ENCODE measurements at places on chromosomes 5 and 9.
A peak's percentile ranks its signal among the peaks of the same experiment; 100 is the strongest.

DNA sequence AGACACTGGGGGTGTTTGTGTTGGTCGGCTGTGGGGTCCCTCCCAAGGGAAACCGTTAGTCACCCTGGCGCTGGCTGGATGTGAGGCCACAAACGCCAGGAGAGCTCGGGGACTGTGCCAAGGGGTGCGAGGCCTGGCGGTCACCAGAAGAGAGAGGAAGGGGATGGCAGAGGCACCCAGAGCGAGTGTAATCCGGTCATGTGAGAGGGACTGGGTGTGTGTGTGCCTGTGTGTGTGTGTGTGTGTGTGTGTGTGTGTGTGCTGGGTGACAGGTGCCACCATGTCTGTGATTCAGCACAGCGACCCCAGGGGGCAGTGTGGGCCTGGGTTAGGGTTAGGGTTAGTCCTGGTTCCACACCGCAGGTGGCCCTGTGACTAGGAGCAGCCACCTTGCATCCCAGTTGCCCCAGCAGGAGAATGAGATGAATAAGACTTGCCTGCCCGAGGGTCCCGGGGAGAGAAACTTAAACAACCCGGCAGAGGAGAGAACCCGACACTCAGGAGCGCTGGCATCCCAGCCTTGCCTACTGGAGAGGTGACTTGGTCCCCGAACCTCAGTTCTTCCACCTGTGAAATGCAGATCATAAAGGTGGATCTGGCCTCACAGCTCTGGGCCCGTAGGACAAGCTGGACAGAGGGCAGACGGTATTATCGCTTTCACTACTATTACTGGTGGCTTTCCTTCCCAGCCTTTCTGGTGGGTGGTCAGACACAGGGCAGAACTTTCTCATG lies 1.4 kb upstream of the ADAMTSL2 start:
- no peak overlapping the region for H3K27ac ChIP-seq
- no peaks in the 10 kb centered on the region for H3K4me1 ChIP-seq
- H3K27me3 ChIP-seq: peaks cover 30% of the 10 kb centered on the region
- DNase-seq: peak; percentile 64
- H3K4me3 ChIP-seq: no peak overlapping the region

DNA sequence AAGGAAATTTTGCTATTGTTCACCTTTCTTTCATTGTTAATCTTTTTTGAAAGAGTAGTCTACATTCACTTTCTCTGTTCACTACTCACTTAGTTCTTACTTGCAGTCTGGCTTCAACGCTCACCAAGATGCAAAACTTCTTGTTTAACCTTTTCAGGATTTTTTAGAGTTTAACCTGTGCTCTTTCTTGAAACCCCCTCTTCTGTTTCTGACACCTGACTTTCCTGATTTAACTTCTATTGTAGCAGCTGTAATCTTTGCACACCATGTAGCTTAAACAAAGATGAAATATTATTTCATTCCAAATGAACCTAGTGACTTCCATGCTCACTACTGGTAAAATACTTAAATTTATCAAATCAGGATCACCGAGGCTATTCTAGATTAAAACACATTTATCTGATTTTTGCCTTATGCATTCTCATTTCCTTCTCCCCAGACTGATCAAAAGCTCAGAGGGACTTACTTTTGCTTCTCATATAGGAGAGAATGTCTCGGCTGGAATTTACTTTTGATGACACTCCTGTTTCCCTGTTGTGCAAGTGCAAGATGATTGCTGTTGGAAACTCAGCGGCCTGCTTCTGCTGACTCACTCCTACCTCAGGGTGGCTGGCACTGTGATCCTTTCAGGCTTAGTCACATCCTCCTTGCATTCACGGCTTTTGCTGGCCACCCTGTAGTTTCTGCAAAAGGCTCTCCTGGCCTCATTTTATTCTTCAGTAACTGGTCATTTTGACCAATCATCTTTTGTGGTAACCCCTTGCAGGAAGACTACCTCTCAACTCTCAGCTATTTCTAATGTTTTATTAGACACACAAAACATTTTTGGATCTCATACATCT lies 109.3 kb upstream of the IFNE start:
- peaks cover 12% of the 10 kb centered on the region for H3K4me1 ChIP-seq
- no peak overlapping the region for H3K4me3 ChIP-seq
- no peaks in the 10 kb centered on the region for H3K36me3 ChIP-seq
- DNase-seq: no peak
- H3K27ac ChIP-seq: peak overlapping the region; percentile 41
- H3K27me3 ChIP-seq: no peaks in the 10 kb centered on the region

DNA sequence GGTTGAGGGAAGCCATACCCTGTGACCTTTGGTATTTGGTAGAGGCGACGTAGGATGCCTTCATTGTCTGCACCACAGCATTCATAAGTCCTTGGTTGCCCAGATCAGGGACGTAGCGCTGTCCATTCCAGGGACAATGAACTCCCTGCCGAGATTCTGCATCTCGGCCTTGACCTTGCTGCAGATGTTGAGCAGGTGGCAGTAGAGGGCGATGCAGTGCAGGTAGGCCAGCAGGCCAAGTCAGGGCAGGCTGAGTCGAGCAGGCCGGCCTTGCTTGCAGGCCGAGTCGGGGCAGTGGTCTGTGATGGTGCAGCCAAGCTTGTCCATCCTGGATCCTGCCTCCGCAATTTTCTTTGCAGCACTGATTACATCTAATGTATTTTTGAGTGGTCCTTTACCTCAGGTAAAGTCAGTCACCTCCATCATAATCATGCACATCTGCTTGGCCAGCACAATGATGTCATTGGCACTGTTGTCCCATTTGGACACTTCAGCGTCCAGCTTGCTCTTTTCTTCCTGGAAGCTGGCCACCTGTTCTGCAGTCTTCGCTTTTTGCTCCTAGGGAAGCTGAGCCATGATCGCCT lies 93.4 kb upstream of the CCDC112 start:
- H3K27ac ChIP-seq: no peak overlapping the region
- H3K4me1 ChIP-seq: peaks cover 2% of the 10 kb centered on the region
- H3K27me3 ChIP-seq: peaks cover 12% of the 10 kb centered on the region
- no peak overlapping the region for H3K4me3 ChIP-seq
- H3K36me3 ChIP-seq: no peaks in the 10 kb centered on the region
- no peak for DNase-seq

GRCh38 chr5:4058899-4059298 lies 463.3 kb downstream of the IRX1 start:
- no peaks in the 10 kb centered on the region for H3K36me3 ChIP-seq
- H3K27ac ChIP-seq: no peak overlapping the region
- H3K4me3 ChIP-seq: no peak overlapping the region

- peaks cover 2% of the 10 kb centered on the region for H3K4me1 ChIP-seq
- no peaks in the 10 kb centered on the region for H3K36me3 ChIP-seq
- no peak overlapping the region for H3K4me3 ChIP-seq
- H3K27ac ChIP-seq: no peak overlapping the region
- DNase-seq: no peak
Measured at GRCh38 chr5:138459311-138459933, 5.9 kb upstream of the EGR1 start.

GRCh38 chr5:19047277-19047676 lies 940.7 kb downstream of the CDH18 start:
- no peaks in the 10 kb centered on the region for H3K4me1 ChIP-seq
- DNase-seq: no peak
- H3K27me3 ChIP-seq: no peaks in the 10 kb centered on the region
- H3K4me3 ChIP-seq: no peak overlapping the region
- H3K36me3 ChIP-seq: no peaks in the 10 kb centered on the region

GRCh38 chr9:114184071-114184470 lies 28.7 kb downstream of the COL27A1 start:
- no peaks in the 10 kb centered on the region for H3K27me3 ChIP-seq
- H3K36me3 ChIP-seq: peaks cover 55% of the 10 kb centered on the region
- H3K4me1 ChIP-seq: peaks cover 4% of the 10 kb centered on the region
- H3K4me3 ChIP-seq: no peak overlapping the region
- no peak for DNase-seq
- H3K27ac ChIP-seq: no peak overlapping the region

DNA sequence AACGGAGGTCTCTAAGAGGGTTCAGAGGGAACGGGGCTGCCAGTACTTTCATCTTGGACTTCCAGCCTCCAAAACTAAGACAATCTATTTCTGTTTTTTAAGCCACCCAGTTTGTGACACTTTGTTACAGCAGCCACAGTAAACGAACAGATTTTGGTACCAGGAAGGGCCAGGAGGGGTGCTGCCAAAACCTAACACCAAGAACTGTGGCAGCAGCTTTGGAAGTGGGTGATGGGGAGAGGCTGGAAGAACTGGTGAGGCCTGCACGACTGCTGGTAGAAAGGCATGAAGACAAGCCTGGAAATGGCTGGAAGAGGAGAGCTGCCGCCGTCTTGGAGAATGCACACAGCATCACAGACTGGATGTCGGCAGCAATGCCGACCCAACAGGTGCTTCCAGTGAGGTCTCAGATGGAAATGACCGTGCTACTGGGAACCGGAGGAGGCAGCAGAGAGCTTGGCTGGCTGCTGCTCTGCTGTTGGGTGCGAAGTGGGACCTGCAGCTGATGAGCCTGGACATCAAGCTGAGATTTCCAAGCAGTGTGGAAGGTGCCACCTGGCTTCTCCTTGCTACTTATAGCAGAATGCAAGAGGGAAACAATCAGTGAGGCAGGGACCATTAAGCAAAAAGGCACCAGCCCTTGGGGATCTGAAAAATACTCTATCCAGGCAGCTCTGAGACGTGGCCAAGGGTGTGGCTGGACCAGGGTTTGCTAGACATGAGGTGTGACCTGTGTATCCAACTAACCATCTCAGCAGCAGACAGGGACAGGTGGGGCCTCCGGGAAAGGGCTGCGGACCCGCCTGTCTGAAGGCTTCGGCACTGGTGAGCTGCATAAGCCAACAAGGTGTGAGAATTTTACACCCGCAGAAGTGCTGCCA lies 4.7 kb upstream of the TMEM210 start:
- peaks cover 14% of the 10 kb centered on the region for H3K27me3 ChIP-seq
- DNase-seq: no peak
- H3K36me3 ChIP-seq: peaks cover 4% of the 10 kb centered on the region
- H3K4me1 ChIP-seq: no peaks in the 10 kb centered on the region
- H3K4me3 ChIP-seq: no peak overlapping the region

DNA sequence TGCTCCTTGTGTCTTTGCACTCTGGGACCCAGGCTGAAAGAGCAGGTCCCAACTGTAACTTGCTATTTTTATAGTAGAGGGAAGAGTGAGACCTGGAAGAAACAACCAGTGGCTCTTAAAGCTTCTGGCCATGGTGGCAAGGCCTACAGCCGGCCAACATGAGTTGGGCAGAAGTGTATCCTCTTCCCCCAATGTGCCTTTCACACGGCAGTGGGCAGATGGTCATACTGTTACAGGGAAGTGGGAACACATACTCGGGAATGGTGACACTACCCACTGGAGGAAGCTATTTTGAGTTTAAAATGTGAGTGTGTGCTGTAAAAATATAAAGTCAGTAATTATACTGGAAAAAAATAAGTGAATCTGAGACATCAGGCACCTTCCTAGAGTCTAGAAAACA lies 116.0 kb downstream of the MVB12B start:
- no peak overlapping the region for H3K27ac ChIP-seq
- no peaks in the 10 kb centered on the region for H3K4me1 ChIP-seq
- peaks cover 3% of the 10 kb centered on the region for H3K36me3 ChIP-seq
- H3K4me3 ChIP-seq: no peak overlapping the region
- DNase-seq: no peak
- no peaks in the 10 kb centered on the region for H3K27me3 ChIP-seq

DNA sequence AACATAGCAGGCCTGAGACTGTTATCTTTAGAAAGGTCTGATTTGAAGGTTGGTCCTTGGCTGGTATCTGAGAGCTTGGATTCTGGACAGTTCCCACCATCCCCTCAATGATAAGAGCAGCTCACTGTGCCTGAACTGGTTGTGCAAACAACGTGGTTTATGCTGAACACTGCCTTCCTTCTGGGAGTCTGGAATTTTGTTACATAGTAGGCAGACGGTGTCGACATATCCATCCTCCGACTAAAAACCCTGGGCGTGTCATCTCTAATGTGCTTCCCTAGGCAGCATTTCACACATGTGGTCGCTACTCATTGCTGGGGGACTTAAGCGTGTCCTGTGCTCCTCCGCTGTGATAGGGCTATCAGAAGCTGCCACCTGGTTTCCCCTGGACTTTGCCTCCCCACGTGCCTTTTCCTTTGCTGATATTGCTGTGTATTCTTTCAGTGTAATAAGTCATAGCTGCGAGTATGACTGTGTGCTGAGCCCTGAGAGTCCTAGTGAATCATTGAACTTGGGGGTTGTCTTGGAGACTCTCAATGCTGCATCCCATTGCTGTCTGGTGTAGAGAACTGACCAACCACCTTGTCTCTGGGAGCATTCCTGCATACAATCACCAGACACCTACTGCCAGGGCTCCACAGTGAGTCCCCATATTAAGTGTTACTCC lies 119.1 kb upstream of the TBC1D2 start:
- peaks cover 15% of the 10 kb centered on the region for H3K4me1 ChIP-seq
- H3K27ac ChIP-seq: peak overlapping the region; percentile 7
- no peak overlapping the region for H3K4me3 ChIP-seq
- no peaks in the 10 kb centered on the region for H3K27me3 ChIP-seq
- no peaks in the 10 kb centered on the region for H3K36me3 ChIP-seq

- H3K36me3 ChIP-seq: no peaks in the 10 kb centered on the region
- no peak overlapping the region for H3K27ac ChIP-seq
- DNase-seq: no peak
- H3K4me1 ChIP-seq: peaks cover 8% of the 10 kb centered on the region
- no peak overlapping the region for H3K4me3 ChIP-seq
Measured at GRCh38 chr9:73138516-73138915, 13.1 kb upstream of the ANXA1 start.

DNA sequence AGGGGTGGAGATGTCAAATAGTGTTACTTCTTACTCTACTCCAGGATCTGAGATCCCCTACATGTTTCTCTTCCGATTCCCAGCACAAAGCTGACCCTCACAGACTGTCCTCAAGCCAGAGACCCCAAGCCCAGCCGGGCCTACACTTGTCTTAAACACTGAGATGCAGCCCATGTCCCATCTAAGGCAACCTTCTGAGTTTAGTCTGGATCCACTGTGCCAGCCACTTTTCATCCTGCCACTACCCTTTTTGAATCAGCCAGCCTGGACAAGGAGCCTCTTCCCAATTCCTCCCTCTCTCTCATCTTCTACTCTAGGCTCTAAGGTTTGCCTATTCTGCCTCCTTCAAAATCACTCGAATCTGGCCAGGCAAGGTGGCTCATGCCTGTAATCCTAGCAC lies 6.2 kb upstream of the MYORG start:
- peaks cover 8% of the 10 kb centered on the region for H3K4me1 ChIP-seq
- no peak for DNase-seq
- peaks cover 70% of the 10 kb centered on the region for H3K27me3 ChIP-seq
- no peaks in the 10 kb centered on the region for H3K36me3 ChIP-seq
- H3K27ac ChIP-seq: no peak overlapping the region

DNA sequence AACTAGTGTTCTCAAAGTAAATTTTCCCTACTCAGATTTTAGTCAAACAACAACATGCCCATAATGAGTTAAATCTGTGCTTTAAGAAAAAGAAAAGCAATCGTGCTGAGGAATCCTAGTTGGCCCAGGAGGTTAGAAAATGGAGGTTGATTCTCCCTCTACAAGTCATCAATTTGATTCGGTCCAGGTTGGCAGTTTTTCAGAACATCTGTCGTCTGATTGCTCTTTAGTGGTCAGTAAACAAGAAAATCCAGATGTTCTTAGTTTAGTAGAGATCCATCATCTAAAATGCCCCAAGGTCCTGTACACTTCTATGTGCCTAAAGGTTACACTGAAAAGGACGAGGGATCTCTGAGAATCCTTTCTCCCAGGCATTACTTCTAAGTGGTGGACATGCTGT lies 659.2 kb downstream of the MTRR start:
- no peaks in the 10 kb centered on the region for H3K36me3 ChIP-seq
- H3K4me1 ChIP-seq: no peaks in the 10 kb centered on the region
- no peak for DNase-seq
- no peak overlapping the region for H3K4me3 ChIP-seq

GRCh38 chr5:78691084-78691960 lies 42.8 kb upstream of the LHFPL2 start:
- DNase-seq: no peak
- no peak overlapping the region for H3K4me3 ChIP-seq
- no peaks in the 10 kb centered on the region for H3K4me1 ChIP-seq
- peaks cover 60% of the 10 kb centered on the region for H3K27me3 ChIP-seq

Measured in progenitor cell of endocrine pancreas (in vitro differentiated cells).